ENCODE measurements at places on chromosomes 5 and 9.
A peak's percentile ranks its signal among the peaks of the same experiment; 100 is the strongest.

GRCh38 chr5:123422433-123423277, 548 bp downstream of the CEP120 start:
- no peak for DNase-seq

GRCh38 chr5:19241690-19242089, 746.3 kb downstream of the CDH18 start:
- no peak for DNase-seq

- no peak for DNase-seq
Observed at GRCh38 chr5:73454379-73455036, 5.9 kb upstream of the FOXD1 start.

GRCh38 chr5:167573370-167574127, 717.9 kb upstream of the WWC1 start:
- peak; percentile 83 for DNase-seq

- no peak for DNase-seq
Observed at GRCh38 chr5:107653685-107654084, 17.1 kb downstream of the EFNA5 start.

DNA sequence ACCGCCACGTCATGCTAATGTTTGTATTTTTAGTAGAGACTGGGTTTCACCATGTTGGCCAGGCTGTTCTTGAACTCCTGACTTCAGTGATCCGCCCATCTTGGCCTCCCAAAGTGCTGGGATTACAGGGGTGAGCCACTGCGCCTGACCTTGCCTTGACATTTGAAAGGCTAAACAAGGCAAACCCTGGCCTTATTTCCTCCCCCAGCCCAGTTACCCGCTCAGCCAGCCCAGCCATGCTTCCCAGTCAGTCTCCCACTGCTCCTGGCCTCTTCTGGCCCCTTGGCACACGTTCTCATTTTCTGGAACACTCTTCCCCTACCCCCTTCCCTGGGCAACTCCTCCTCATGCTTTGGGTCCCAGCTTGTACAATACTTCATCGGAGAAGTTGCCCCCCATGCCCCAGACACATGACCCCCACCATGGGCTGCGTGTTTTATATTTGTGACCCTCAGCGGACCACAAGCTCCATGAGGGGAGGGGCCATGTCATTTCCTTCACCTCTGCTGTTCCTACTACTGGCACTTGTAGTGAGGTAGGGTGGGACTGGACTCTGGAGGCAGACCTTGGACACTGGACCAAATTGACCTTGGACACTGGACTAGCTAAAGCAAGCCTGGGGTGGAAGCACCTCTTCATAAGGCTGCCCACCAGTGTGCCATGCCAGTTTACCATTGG, 94.4 kb upstream of the IER5L start:
- DNase-seq: no peak

GRCh38 chr9:123416176-123416575, 60.2 kb downstream of the CRB2 start:
- no peak for DNase-seq

- no peak for DNase-seq
Observed at GRCh38 chr5:170275376-170275994, 22.1 kb downstream of the LCP2 start.

GRCh38 chr5:120454094-120454798, 9.9 kb upstream of the PRR16 start:
- no peak for DNase-seq

- no peak for DNase-seq
Observed at GRCh38 chr5:83957188-83957587, 236.5 kb upstream of the HAPLN1 start.

DNA sequence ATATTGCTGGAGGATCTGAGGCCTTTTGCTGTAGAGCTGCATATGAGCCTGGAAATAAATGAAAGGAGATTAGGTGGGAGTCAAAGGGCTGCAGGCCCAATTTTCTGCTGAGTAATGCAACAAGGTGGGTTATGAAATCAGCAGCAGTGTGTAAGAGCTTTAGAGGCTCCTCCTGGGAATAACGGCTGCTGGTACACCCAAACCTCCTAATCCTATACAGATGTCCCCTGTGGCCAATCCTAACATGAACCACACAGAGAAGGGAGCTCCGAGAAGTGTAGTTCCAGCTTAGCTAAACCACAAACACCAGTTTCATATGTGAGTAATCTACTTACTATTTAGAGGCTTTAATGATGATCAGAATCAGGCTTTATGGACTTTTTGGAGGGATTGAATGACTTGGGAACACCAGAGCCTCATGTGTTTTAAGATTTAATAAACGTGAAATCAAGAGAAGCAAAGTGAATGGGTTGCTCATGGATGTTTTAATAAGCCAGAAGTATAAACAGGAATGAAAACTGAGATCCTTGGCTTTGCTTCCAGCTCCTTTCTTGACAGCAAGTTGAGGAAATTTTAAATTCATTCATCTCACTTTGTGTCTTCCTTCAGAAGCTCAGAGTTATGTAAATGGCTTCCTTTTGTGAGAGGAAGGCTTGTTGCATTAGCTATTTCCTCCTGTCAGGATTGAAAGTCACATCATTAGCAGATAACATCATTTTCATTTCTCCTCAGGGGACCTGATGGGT, 437.5 kb downstream of the TMEM232 start:
- no peak for DNase-seq

- DNase-seq: no peak
Observed at GRCh38 chr5:129474544-129474943, 14.4 kb downstream of the ADAMTS19 start.

GRCh38 chr5:83844449-83845068, 123.9 kb upstream of the HAPLN1 start:
- DNase-seq: no peak

DNA sequence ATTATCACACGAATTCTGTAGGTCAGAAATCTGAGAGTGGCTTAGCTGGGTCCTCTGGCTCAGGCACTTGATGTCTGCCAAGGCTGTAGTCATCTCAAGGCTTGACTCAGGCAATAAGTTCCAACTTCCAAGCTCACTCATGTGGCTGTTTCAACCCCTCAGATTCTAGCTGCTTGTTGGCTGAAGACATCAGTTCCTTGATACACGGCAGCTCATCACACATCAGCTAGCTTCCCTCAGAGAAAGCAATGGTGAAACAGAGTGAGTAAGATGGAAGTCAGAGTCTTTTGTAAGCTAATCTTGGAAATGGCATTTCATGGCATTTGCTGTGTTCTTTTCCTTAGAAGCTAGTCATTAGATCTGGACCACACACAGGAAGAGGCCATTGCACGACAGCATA, 204.2 kb upstream of the PTGER4 start:
- DNase-seq: no peak

Measured in NT2/D1 (cell line).